ENCODE measurements at places on chromosomes 4 and X.

DNA sequence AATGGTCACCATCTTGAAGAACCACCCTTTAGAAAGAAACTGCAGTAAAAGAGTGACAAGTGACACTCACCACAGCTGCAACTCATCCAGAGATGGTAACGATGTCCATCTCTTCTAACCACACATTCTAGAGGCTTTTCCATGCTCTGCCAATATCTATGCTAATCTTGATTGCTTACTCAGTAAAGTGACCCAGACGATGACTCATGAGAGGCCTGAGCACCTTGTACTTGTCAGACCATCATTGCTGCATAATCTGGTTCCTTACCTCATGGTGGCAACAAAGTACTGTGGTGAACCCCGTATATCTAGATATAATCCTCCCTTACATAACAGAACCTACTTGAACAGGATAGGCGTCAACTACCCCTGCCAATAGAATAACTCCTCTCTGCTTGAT, 75.6 kb downstream of the CCNG2 start:
- no peak for DNase-seq

DNA sequence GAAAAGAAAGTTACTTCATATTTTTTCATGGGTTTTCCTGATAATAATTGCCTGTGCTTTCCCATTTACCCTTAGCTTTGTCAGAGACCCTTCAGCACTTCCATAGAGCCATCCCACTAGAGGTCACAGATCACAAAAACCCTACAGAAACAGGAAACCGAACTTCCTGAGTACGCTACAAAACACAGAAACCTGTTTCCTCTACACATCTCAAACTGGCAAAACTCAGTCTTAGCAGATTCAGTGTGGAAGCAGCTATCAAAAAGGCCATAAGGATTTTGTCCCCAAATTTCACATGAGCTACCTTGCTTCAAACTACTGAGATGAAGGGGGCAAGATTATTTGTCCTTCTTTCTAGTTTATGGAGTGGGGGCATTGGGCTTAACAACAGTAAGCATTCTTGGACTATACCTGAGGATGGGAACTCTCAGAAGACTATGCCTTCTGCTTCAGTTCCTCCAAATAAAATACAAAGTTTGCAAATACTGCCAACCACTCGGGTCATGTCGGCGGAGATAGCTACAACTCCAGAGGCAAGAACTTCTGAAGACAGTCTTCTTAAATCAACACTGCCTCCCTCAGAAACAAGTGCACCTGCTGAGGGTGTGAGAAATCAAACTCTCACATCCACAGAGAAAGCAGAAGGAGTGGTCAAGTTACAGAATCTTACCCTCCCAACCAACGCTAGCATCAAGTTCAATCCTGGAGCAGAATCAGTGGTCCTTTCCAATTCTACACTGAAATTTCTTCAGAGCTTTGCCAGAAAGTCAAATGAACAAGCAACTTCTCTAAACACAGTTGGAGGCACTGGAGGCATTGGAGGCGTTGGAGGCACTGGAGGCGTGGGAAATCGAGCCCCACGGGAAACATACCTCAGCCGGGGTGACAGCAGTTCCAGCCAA, at the start of gene MMRN1:
Gene MMRN1, plus strand, starts transcription at position 206 of the 902 bp plus-strand sequence. Its CDS starts 118 bp downstream, at position 324.
- DNase-seq: no peak

DNA sequence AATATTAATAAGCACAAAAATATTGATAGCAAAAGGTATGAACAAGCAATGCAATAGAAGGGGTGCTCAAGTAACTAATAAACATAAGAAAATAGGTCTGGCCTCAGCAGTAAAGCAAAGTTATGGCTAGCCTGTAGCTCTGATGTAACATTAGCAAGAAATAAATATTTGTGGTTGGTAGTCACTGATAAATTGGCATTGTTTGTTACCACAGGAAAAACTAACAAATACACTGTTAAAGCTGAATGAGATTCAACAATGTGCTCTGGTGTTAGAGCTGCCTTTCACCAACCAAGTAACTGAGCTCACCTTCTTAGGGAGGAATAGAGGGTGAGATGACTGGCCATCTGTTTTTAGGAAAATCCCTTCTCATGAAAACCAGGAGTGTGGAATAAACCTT, 71.4 kb downstream of the AREG start:
- no peak for DNase-seq

DNA sequence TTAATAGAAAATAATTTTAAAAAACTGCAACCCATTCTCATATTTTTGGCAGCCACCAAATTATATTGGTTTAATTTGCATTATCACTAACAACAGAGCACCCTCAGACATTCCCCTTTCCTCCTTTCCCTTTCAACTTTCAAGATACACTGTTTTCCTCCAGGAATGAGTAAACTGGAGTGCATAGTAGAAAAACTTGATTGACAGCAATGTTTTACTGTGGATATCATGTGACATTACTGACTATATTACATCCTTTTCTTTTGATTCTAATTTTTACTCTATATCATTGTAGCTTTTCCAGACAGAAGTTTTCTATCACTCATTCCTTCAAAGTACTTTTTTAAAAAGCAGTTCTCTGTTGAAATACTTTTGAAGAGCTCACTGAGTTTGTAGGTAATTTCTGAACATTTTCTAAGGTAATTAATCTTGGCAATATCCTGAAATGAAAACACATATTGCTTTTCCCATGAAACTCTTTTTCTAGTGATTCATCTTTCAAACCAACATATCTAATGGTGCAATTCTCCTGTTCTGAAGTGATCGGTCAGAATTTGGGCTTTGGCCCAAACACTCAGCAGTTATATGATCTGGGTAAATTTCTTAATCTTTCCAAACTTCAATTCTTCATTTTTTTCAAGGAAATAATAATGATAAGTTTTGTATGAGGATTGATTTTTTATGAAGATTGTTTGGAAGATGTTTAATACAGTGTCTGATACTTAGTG, 920.4 kb upstream of the EPHA5 start:
- DNase-seq: no peak

DNA sequence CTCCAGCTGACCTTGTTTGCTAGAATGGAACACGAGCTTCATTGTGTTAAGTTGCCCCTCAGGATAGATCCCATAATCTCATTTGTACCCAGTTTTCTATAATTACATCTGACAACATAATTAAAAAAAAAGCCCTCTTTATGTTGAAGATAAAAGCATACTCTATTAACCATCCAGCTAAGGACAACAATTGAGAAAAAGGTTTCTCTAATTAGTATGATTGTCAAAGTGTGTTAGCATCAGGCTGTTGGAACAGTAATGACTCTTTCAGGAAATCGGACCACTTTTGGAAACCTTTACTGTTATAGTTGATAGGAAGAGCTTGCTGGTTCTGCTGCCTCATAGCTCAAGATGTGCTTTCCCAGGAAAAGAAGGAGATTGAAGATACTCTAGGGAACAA, 172.6 kb downstream of the FHIP1A start:
- no peak for DNase-seq

DNA sequence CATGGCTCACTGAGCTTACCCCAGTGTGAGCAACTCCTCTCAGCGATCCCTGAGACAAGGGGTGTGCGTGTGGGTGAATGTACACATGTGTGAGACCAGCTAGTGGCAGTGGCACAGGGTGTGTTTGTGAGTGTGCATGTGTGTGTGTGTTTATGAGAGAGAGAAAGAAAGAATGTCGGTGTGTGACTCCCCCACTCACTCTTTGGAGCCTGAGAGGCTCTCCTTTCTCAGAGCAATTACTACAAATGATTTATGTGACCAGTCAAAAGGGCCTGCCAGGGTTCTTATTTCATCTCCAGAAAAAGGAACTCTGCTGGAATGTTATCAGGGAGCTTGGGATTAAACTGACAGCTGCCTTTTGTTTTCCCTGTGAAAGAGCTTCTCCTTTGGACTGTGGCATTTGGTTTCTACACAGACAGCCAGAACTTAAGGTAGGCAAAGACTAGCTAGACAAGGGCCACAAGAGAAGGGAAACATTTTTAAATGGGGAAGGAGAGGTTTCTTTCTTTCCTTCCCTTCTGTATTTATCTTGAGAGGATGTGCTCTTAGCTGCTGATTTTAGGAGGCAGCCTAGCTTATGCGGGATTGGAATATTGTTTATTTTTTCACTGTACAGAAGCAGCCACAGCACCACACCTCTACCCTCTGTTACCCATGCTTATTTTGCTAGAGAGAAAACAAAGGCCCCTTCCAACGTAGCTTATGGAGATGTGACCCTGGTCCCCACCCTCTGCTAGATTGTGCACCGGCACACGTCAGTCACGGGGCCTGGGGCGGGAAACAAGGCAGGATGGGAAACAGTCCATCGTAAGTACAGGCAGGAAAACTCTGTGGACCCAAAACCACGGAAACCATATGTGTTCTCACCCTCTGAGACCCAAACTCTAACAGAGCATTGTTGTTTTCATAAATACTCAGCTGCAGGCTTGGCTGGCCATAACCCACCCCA, 143.5 kb downstream of the MGST2 start:
- DNase-seq: no peak

- DNase-seq: no peak
Measured at GRCh38 chrX:154012336-154012991, 7.2 kb downstream of the IRAK1 start.

GRCh38 chrX:69073241-69073640, 92.0 kb downstream of the PJA1 start:
- DNase-seq: no peak

DNA sequence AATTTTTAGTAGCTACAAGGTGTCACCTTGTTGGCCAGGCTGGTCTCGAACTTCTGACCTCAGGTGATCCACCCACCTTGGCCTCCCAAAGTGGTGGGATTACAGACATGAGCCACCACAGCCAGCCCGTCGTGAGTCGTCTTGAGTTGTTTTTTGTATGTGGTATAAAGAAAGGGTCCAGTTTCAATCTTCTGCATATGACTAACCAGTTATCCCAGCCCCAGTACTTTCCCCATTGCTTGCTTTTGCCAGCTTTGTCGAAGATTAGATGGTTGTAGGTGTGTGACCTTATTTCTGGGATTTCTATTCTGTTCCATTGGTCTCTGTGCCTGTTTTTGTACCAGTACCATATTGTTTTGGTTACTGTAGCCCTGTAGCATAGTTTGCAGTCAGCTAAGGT, 105.9 kb downstream of the OR13H1 start:
- DNase-seq: no peak
